ENCODE measurements at places on chromosomes 3 and 15.
A peak's percentile ranks its signal among the peaks of the same experiment; 100 is the strongest.

DNA sequence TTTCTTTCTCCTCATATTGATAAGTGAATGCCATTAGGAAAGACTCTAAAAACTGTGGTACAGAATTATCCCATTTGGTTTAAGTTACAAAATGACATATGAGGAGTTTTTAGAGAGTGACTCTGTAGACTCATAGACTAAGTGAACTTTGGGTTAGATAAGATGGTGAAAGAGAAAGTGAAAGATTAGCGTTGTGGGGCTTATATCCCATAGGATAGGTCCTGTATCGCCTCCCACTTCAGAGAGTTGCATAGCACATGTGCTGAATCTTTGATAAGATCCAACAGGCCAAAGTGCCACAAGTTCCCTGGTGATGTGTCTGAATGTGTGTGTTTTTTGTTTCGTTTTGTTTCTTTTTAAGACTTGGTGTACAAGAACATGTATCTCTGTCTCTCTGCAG lies 666.9 kb downstream of the MECOM start:
- DNase-seq: no peak

GRCh38 chr3:24420224-24420623 lies 74.4 kb downstream of the THRB start:
- no peak for DNase-seq

DNA sequence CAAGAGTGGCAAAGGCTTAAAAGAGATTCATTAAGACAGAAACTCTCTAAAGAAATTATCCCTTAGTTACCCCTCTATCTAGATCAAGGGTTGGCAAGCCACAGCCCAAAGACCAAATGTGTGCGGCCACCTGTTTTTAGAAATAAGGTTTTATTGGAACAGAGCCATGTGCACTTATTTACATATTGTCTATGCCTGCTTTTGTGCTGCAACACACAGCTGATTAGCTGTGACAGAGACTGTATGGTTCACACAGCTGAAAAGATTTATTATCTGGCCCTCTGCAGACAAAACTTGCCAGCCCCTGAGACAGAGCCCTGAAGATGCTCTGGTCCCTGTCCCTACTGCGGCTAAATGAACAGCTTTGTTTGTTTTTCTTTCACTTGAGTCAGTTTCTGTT lies 88.1 kb downstream of the ADAMTS9 start:
- no peak for DNase-seq

DNA sequence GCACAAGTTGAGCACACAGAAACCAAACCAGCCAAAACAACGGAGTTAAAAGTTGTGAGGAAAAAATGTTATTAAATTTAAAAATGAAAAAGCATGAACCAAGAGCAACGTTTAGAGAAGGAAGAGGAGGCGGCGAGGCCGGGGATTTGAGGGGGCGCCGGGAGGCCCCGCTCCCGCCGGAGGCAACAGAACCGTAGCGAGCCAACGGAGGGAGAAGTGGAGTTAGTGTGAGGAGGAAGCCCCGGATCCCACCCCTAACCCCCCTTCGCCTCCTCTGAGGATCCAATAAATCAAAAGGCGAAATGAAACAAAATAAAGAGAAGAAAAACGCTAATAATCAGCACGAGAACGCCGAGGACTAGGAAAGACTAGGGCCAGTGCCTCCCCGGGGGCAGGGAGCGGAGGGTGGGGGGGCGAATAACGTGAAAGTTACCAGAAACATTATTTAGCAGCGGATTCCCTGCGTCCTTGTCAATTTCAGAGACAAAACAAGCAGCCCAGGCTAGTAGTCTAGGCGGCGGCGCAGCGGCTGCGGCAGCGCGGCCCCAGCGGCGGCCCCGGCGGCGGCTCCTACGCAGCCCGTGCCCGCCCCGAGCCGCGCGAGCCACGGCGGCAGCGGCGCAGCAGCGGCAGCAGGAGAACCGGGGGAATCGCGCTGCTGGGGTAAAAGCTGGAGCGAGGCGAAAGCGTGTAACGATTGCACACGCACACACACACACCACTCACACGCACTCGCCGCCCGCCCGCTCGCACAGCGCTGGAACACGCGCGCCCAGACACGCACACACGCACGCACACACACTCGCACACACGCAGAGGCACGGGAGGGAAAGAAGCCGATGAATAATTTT lies 1.7 kb downstream of the MEIS2 start:
- DNase-seq: no peak

GRCh38 chr3:34237946-34238345 lies 439.5 kb downstream of the PDCD6IP start:
- peak; percentile 83 for DNase-seq

GRCh38 chr3:33886015-33886414 lies 87.6 kb downstream of the PDCD6IP start:
- DNase-seq: peak; percentile 53

GRCh38 chr3:157063926-157064325 lies 96.0 kb downstream of the CCNL1 start:
- DNase-seq: peak; percentile 90

- DNase-seq: no peak
Measured at GRCh38 chr15:53559364-53560277, 199.8 kb downstream of the WDR72 start.

DNA sequence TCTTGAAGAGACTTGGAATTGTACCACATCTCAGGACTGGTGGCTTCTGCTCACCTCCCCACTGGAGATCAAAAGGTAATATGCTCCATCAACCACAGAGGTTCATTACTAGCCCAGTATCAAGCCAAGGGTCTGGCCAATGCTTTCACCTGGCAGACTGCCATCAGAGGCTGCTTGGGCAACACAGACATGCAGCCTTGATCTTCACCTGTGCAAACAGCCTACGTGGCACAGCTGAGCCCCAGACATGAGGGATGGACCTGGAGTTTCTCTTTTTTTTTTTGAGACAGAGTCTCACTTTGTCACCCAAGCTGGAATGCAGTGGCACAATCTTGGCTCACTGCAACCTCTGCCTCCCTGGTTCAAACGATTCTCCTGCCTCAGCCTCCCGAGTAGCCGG lies 105.6 kb upstream of the HES1 start:
- no peak for DNase-seq
